Activated CD8-positive, alpha-beta memory T cell treated with anti-CD3 and anti-CD28 coated beads, Interleukin-2, amount 50 U/mL, for 48 hours (primary cell): ENCODE measurements at places on chromosomes 7 and 10.

DNA sequence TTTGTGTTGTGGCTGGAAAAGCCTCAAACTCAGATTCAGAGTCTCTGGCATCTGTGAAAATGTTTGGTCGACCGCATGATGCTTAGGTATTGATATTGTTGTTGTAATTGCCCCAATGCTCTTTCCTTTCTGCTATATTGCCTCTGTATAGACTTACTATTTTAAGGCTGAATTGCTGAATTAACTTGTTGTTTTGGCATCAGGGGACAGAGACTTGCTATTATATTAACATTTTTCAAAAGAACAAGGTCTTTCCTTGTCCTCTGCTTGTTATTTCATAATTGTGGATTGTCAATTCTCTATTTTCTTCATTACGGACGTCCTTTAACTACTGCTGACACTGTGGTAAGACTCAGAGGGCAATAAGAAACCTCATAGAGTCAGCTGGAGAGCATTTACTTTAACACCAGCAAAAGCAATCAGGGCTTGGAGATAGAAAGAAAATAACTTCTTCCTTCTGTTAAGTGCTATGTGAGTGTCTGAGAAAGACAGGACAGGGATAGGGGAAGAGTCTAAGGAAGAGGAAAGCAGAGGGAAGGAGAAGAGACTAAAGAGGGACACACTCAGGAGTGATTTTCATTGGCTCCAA is 17.6 kb downstream of the CPED1 start:
- DNase-seq, result no peak

DNA sequence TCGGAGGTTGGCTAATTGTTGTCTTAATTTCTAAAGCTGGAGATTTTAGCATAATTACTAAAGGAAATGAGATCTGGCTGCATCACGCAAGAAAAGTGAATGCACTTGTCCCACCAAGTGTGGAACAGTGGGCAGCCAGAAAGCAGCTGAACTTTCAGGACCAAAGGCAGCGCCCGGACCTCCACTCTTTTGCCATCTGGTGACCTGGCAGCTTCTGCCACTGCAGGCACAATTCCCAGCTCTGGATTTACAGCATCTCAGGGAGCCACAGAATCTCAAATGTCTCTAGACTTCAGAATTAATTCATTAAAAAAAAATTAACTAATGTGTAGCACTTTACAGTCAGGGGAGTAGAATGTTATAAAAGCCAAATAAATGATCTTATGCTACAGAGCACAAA is 14.7 kb upstream of the OGDHL start:
- DNase-seq, result no peak

DNA sequence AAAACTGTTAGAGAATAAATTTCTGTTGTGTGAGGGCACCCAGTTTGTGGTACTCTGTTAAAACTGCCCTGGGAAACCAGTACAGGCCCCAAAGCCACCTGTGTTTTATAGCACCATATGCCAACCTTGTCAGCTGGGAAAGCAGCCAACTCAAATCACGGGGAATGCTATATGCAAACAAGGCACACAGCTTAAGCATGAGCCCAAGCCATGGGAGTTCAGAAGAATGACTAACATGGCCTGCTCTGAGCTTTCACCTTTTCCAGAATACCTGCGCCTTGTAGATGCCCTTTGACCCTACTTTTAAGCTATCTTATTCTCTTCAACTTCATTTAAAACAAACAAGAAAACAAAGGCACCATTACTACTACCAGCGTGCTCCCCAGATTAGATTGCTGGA is 5.5 kb upstream of the SLC25A13 start:
- DNase-seq, result no peak

DNA sequence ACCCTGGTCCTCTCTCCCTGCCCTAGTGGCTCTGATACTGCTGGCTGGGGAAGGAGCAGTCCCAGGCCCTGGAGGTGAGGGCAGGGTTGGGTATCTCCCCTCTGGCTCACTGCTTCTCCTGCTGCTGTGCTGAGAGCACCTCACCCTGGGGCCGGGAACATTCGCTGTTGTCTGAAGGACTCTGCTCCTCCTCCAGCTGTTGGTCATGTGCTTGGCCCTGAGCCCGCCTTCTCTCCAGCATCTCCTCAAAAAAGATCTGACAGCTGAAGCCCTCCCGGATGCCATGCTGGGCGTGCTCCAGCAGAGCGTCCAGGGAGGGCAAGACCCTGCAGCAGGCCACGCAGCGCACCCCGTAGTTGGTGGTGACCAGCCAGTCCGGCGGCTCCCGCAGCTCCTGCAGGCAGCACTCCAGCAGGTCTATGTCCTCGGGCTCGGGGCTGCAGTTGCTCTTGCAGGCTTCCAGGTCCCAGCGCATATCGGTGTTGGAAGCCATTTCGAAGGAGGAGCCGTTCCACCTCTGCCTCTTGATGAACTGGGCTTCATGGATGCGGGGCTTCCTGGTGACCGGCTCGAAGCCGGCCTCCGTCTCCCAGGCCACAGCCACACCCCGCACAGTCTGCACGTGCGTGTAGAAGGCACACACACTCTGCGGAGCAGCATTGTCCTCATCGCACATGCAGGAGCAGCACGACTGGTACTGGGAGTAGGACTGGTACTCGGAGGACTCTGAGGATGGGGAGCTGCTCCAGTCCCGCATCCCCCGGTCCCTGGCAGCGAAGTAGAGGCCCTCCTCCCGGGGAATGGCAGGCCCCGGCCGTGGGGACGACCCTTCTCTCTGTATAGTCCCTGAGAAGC is 2.1 kb downstream of the FAM170B start:
- DNase-seq, result no peak

DNA sequence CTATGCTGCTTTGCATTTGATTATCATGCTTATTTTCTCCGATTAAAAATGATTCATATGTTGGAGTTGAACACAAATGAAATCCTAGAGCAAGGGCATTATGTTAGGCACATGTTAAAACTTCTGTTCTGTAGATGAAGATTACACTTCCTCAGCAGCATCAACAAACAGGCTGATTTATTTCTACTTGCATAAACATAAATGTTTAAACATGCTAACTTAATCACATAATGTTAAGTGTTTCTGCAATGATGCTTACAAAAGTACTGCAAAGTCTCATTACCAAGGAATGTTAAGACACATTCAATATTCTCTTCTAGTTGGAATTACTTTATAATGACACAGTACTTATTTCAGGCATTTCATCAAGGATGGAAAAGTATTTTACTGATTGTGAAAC is 770.8 kb downstream of the ANKRD7 start:
- DNase-seq, result no peak

- DNase-seq, result no peak
These were observed 655.9 kb downstream of the SDK1 start for GRCh38 chr7:3956949-3957348.

DNA sequence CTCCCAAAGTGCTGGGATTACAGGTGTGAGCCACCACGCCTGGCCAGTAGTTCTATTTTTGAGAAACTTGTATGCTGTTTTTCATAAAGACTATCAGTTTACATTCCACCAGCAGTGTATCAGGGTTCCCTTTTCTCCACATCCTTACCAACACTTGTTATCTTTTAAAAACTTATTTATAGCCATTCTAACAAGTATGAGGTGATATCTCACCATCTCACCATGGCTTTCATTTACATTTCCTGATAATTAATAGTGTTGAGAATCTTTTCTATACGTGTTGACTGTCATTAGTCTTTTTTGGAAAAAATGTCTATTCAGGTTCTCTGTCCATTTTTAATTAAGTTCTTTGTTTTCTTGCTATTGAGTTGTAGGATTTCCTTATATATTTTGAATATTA is 416.1 kb downstream of the NEBL start:
- DNase-seq, result no peak

DNA sequence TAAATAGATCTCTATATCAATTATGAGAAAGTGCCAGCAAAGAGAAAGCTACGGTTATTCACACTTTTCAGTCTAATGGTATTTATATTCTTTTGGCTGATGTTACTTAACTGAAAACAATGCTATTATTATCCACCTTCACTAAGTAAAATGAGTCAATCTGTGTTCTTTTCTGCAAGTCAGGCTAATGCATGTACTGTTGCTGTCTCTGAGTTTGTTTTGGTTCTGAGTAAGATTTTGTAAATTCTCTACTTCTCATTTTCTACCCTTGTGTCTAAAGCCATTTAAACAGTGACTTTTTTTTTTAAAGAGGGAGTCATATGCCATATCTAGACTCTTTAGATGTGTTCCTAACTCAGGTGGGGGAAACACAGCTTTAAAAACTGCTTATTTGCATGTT is 7.5 kb downstream of the VWC2 start:
- DNase-seq, result no peak

DNA sequence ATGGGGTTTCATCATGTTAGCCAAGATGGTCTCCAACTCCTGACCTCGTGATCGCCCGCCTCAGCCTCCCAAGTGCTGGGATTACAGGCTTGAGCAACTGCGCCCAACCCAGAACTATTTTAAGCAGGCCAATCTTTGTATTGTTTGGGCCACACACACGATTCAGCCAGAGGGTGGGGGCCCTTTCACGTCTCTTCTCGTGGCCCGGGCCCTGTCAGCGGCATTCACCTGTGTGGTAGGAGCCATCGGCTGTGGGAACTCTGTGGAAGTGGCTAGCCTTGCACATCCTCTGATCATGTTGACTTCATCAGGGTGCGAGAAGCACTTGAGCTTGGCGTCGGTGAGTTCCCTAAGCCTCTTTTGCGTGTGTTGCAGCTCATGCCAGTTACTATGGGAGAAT is 16.9 kb downstream of the SUN1 start:
- no peak for DNase-seq

- peak; percentile 78 for DNase-seq
These were observed 256.4 kb downstream of the CAMK1D start for GRCh38 chr10:12605580-12606405.

- peak; percentile 18 for DNase-seq
These were observed 216.0 kb upstream of the ZNF32 start for GRCh38 chr10:43864656-43865055.

DNA sequence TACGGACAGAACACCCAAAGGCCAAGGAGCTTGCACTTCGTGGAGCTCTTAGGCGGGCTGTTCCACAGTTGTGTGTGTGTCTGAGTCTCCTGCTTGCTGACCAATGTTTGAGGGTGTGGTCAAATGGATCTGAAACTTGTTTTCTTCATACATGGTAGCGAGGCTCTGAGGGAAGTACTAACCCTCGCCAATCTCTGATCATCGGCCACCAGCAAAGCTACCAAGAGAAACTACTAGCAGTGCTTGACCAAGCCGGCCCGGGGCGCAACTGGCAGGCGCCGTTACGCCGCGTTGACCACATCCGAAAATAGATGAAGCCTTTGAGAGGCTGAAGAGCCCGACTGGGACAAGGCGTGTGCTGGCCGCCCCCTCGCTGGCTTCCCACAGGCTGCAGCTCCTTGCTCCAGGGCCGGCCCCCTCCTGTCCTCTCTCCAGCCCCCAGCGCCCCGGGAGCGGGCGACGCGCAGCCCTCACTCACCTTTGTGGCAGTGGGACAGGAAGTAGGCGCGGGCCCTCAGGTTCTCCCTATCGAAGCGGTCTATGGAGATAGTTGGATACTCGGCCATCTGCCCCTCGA is 384 bp downstream of the DCLRE1C start:
- no peak for DNase-seq

DNA sequence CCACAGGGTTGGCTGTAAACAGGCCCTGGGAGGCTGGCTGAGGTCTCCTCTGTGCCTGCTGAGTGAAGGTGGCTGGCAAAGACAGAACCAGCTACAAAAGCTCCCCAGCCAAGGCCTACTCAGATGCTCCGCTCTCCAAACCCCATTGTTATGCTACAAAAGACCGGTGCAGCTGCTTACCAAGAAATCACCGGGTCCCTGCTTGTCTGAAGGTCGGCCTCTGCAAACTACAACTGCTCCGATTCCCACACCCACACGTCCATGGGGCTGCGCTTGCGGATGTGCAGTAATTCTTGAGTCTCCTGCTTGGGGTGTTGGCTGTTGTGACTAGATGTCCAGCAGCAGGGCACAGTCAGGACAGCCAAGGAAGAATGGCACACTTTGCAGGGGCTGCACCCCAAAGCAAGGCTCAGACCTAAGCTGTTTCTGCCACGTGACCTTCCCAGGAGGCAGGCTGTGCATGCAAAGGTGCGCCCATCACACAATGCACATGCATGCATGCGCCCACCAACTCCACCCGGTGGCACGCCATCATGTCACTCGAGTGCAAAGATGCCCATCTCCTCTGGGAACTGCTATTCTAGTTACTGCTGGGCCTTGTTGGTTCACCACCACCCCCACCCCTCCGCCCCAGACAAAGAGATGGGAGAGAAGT is 97.8 kb downstream of the OAT start:
- peak; percentile 23 for DNase-seq

DNA sequence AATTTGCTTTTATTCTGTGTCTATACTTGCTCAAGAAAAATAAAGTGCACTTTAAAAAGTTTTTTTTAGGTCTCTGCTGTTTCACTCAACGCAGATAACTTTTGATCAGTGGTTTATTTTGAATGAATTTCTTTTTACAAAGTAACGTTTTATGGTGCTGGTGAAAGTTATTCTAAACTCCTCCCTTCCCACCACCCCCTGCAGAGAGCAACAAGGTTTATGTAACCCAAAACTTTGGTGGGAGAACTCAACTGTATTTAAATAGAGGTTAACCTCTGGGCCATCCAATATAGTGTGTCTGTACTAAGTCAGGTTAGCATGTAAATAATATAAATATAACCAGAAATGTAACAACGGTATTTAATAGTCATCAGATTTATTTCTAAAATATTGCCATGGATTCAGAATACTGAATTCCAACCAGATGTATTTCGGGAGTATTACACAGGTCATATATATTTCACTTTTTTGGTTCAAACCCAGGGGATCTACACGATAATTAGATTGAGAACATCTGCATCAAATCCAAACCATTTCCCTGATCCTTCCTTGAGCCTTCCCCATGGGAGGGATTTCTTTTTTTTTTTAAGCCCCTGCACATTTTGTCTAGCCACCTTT is 3.9 kb upstream of the CUX1 start:
- DNase-seq, result no peak

DNA sequence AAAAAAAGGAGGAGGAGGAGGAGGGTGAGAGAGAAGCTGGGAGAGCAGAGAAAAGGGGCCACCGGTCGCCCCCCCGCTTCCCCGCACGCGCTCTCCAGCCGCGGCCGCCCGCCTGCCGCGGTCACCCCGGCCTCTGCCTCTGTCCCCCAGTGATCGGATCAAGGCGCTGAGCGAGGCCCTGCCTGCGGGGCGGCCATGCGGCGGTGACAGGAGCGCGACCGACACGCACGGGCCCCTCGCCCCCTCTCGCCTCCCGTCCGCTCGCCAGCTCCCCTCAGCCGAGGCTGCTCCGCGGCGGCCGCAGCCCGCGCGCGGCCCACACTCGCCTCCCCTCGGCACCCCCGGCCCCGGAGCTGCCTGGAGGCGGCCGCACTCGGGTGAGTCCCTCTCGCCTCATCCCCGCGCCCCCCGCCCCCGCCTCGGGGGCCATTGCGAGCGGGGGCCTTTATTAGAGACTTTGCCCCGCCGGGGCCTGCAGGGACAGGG is at the start of gene GTF2I:
Gene GTF2I (plus strand): TSS at position 27 of the 486 bp plus-strand sequence. CDS start 31,411 bp downstream, outside the sequence.
- peak; percentile 84 for DNase-seq

DNA sequence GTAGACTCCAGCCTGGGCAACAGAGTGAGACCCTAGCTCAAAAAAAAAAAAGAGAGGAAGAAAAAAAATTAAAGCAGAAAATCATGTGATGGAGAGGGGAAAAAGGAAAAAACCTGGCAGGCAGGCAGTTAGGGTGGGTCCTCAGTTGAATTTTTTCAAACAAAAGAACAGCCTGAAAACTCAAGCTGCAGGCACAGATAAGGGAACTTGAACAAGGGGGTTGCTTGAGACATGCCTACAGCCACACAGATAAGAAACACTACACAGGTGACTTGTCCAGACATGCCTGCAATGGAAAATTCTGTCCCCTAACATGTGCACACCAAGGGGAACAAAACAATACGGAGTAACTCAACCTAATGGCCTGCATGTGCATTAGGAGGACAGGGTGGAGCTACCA is 19.2 kb downstream of the VIM start:
- DNase-seq, result no peak

GRCh38 chr10:43461950-43462349 is 25.0 kb downstream of the ZNF487 start:
- DNase-seq, result no peak
